CD4-positive, alpha-beta T cell treated with Interleukin-6 for 4 hours (primary cell): ENCODE measurements at places on chromosomes 12 and 14.
A peak's percentile ranks its signal among the peaks of the same experiment; 100 is the strongest.

DNA sequence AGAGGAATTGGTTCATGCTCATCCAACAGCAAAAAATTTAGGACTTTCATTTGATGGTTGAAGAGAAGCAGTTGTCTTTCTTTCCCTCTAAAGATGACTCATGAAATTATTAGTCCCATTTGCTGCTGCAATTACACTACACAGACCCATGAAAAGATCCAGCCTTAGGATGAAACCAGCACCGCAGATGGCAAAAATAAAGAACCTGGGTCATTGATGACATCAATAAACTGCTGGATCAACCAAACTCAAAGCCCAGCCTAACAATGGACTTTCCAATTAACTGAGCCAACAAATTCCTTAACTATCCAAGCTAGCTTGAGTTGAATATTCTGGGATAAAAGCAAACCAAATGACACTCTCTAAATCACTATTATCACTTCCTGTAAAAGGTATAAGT lies 20.7 kb downstream of the DICER1 start:
- DNase-seq = no peak

DNA sequence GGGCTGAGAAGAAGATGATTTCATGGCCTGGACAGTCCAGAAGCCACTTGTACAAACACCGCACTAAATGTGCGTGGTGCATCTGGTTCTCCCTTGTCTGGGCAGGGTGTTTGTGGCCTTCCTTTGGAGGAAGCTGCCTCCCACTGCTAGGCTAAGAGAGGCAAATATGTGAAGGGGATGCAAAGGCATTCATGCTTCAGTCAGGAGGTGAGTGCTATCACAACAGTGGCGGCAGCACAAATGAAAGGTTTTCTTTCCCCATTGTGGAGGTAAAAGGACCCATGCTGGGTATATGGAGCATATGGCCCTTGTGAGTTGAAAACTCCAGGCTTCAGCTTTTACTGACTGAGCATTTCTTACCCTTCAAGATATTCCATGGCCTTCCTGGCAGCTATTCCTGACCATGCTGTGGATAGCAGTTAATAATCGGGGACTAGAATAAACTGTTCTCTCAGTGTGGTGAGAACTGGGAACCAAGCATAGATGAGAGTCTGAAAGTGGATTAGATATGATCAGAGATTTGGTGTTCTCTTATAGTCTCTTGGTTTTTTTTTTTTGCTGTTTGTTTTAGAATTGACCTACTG lies 69.9 kb downstream of the MYRFL start:
- no peak for DNase-seq

GRCh38 chr12:104643819-104644669 lies 187.3 kb downstream of the CHST11 start:
- peak; percentile 31 for DNase-seq

- DNase-seq = no peak
Observed at GRCh38 chr12:130571734-130572133, 144.4 kb downstream of the RIMBP2 start.

GRCh38 chr14:60179431-60179869 lies 14.3 kb upstream of the DHRS7 start:
- DNase-seq = no peak

GRCh38 chr12:99573980-99574379 lies 73.6 kb upstream of the GARIN6 start:
- DNase-seq = no peak

- DNase-seq = no peak
Observed at GRCh38 chr12:104751594-104751993, 206.5 kb downstream of the SLC41A2 start.

DNA sequence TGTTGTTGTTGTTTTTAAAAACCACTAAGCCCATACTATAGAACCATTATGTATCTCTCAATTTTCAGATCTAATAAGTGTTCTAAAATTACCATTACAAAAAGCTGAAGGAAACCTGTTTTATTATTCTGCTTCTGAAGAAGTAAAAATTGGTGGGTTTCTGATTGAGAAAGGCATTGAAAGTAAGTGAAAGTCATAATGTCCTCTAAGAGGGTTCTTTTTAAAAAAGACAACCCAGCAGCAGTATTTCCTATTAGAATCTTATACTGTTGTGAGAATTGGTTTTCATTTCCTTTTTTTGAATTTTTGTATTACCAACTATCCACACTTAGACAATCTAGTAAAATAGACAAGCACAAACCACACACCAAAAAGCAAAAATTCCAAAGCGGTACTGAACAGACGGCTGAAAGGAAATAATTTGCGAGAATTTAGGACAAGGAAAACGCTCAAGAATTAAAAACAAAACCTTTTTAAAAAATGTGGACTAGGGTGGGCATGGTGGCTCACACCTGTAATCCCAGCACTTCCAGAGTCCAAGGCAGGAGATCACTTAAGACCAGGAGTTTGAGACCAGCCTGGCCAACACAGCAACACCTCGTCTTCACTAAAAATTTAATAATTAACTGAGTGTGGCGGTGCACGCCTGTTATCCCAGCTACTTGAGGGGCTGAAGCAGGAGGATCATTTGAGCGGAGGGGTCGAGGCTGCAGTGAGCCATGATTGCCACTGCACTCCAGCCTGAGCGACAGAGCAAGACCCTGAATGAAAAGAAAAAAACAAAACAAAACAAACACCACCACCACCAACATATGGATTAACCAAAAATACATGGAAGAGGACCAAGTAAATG lies 66.7 kb upstream of the AP4S1 start:
- no peak for DNase-seq

- DNase-seq = no peak
Observed at GRCh38 chr14:63855281-63855680, 2.5 kb downstream of the SYNE2 start.

DNA sequence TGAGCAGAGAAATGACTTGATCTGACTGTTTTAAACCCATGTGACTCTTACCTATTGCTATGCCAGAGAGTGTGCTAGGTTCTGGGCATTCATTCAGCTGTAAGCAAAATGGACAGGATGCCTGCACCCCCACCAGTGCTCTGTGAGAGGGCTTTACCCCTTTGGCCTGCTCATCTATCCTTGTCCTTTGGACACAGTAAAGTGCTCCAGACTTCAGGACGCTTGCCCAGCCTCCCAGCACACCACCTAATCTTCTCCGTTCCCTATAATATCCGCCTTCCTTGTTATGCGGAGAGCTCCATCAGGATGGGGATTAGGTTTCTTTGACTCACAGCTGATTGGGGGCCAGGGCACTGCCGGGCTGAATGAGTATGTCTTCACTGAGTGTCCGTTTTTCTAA lies 4.4 kb upstream of the ZNF839 start:
- DNase-seq = no peak

GRCh38 chr14:58805605-58806409 lies 168.0 kb downstream of the DACT1 start:
- DNase-seq = no peak

GRCh38 chr12:28457785-28458184 lies 267.5 kb downstream of the CCDC91 start:
- no peak for DNase-seq

DNA sequence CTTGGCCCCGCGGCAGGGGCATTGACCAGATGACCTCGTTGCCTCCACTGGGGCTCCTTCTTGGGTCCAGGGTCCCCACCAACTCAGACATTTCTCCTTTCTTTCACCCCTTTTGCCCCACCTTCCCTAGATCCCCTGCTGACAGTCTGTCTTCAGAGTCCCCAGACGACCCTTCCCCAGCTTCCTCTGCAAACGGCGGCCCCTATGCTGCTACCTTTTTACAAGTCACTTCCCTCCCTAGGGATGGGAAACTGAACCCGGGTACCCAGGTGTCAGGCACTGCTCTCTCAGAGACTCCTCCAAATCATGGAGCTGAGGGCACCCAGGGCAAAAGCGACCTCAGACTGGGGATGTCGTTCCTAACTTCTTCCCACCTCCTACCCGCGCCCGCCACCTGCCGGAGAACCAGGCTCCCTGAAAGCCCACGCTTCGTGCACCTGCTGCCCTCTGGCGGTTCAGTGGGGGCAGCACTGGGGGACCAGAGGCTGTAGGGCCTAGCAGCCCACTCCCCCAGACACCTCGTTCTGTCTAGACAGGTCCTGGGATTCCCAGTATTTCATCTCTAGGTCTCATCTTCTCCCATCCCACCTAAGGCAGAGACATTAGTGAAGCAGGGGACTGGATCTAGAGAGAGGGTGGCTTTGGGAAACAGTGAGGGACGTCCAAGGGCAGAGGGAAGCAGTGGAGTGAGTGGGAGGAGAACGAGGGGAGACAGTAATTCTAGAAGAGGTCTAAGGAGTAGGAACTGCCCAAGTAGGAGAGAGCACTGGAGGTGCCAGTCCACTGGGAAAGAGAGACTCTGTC lies 4.9 kb downstream of the ZNF385A start:
- DNase-seq = peak; percentile 92

DNA sequence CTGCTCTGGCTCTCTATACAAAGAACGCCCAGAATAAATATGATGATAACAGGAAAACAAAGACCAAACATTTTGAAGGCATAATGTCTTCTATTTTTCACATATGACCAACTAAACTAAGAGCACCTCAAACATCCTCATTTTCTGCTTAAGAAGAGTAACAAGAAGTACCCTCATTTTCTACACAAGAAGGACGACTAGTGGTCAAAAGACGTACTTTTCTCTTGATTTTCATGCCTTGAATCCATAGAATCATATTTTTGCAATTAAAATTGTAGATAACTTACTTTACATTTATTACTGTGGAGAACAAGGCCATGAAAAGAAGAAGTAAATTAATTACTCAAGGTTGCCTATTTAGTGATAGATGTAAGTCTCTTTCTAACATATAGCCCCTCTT lies 358.6 kb downstream of the DUSP6 start:
- DNase-seq = no peak

GRCh38 chr12:68792952-68793351 lies 15.0 kb upstream of the MDM2 start:
- DNase-seq = peak; percentile 23

DNA sequence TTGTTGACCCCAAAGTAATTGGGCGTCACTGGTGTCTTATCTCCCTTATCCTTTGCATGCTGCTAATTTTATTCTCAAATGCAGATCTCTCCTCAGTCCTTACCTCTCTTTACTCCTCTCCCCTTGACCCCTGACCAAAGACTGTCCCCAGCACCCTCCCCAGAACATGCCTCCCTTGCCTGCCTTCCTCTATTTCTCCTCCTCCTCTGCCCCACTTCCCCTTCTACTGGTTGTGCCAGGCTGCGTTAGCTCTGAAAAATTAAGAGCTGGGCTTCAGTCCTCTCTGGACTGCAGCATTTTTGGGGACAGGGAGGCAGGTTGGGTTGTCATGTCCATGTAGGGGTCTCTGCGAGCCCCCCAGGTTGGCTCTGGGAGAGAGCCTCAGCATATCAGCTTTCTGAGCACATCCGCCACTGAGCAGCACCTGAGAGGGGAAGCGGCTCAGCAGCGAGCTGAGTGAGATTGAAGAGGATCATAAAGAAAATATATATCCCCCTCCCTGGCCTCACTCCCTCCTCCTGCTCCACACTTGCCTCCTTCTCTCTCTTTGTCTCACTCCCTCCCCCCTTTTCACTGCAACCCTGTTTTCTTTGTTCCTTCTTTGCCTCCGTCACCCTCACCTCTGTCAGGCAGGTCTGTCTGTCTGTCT lies 6.4 kb upstream of the CISTR start:
- no peak for DNase-seq

DNA sequence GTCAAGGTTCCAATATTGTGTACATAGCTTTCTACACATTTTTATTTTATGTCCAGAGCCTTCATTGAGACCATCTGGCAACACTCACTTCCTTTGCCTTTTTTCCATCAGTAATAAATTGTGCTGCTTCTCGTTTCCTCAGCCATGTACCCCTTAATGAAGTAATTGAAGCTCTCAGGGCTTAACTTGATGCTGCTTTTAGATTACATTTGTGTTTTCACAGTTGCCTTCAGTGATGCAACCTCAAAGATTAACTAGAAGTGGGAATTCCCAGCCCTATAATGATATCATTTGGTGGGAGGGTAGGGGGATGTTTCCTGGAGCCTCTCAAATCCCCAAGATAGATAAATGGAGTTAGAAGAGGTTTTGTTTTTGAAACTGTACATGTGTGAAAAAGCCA lies 80.2 kb upstream of the KRR1 start:
- DNase-seq = no peak
